ENCODE measurements at places on chromosomes 12 and 14. TPM values are rescaled to one million over a fixed set of nuclear protein-coding genes. Genes with fewer than 3 reads are reported as not detected.

Gene PALS1
- total RNA-seq = 17.4 TPM

Gene PAPLN
- 17.1 TPM for total RNA-seq

Gene EMP1
- 744 TPM for total RNA-seq

Gene PPP4R4
- total RNA-seq = 0.58 TPM

Gene GLS2
- 0.58 TPM for total RNA-seq

Gene TMEM179
- total RNA-seq = 0.53 TPM

Gene GPX2
- total RNA-seq = not detected

Gene REP15
- total RNA-seq = 2.0 TPM

Gene BCL7A
- 9.8 TPM for total RNA-seq

Gene WNT1
- total RNA-seq = not detected

Gene TCL1B
- total RNA-seq = not detected

Gene DHRS2
- total RNA-seq = not detected

Gene PPFIBP1
- 125 TPM for total RNA-seq

Gene HOXC13
- not detected for total RNA-seq

Gene GUCY2C
- total RNA-seq = not detected

Gene CCDC184
- total RNA-seq = 0.41 TPM

Gene PAX9
- total RNA-seq = 0.34 TPM

Gene L2HGDH
- 8.9 TPM for total RNA-seq

DNA sequence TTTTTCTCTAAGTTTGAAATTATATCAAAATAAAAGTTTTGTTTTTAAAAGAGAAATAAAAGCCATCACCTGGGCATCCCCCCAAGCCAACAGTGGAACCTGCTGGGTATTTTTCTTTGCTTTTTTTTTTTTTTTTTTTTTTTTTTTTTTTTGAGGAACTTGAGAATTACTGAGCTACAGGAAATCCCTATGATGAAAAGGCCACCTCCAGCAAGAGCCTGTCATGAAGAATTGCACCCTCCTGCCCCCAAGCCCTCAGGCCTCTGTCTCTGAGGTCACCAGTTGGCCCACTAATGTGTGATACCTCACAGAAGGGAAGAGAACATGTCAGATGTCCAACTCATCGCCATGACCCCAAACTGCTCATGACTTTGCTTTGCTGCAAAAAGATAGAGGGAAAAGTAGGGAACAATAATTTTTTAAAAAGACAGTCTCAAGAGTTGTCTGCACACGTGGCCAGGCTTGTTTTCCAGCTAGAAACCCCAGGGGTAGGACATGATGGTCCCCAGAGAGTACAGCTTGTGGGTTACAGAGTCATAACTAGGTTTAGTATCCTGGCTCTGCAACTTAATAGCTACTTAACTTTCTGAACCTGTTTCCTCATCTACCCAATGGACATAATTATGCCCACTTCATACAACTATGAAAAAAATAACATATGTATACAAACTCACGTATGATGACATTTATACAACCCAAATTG is 124.3 kb upstream of the EGLN3 start:
- no peak for DNase-seq

GRCh38 chr12:47080725-47081502 is 1.2 kb upstream of the AMIGO2 start:
- no peak for DNase-seq

DNA sequence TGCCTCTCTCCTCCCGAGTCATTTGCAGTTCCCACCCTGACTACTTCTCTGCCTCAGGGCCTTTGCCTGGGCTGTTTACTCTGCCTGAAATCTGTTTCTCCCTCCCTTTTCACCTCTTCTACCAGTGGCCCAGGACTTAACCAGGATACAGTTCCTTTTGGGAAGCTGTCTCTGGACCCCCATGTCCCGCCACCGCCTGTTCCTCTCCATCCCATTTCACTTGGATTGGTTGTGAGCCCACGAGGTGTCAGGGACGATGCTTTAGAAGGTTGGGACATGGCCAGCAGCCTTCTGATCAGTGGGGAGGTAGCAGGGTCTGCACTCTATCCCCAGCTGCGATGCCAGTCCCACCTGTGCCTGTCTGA is 51.8 kb downstream of the FAM222A start:
- no peak for DNase-seq

GRCh38 chr12:1844661-1845409 is 24.5 kb downstream of the LRTM2 start:
- DNase-seq = no peak

GRCh38 chr14:71583705-71584104 is 348.5 kb upstream of the RGS6 start:
- DNase-seq = no peak

DNA sequence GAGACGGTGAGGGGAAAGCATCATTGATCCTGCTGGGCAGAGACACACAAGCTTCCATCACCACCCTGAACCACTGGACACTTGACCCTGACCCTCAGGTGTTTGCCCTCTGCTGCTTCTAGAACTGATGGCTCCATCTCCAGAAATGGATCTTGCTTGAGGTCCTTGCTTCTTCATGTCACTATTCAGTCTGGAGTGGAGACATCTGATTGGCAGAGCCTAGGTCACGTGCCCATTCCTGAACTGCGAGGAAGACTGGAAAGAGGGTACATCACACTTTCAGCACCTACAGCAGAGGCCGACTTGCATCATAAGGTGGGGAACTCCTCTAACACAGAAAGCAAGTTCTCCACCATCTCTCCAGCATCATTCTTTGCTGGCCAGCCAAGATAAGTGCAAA is 106.7 kb upstream of the COCH start:
- DNase-seq = no peak

DNA sequence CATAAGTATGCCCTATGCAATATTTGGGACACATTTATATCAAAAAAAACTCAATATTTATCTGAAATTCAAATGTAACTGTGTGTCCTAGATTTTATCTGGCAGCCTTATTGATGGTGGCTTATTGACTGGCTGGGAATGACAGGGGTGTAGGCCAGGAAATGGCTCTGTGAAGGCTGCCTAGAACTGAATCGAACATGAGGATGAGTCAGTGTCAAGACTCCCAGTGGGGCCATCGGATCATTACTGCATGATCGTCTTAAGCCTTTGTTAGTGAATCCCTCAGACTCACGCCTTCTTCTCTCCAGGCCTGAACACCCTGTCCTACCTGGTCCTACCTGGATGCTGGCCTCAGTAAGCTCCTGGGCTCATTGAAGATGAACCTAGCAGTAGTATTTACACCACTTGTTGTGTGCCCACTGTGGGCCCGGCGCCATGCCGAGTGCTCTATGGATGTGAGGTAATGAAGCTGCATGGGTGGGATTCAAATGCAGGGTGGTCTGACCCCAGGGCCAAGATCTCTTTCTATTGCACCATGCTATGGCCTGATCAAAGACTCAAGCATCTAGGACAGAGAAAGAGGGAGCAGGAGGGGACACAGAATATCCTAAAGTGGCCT is 21.0 kb upstream of the FAIM2 start:
- DNase-seq = no peak

DNA sequence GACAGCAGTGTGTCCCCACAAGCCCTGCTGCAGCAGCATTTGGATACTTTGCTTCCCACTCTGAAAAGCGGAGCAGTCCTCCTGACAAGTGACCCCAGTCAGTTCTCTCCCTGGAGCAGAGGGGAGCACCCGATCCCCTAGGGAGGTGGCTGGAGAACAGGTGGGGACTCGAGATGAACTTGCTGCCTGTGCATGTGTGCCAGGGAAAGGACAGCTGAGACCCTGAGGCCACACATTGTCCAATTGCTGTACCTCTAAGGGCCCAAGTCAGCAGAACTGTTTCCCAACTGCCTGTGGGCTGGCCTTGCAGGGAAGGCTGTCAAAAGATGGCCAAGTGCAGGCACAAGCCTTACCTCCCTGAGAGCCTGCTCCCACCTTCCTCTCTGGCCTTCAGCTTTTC is 55.1 kb downstream of the IFT43 start:
- DNase-seq = no peak

DNA sequence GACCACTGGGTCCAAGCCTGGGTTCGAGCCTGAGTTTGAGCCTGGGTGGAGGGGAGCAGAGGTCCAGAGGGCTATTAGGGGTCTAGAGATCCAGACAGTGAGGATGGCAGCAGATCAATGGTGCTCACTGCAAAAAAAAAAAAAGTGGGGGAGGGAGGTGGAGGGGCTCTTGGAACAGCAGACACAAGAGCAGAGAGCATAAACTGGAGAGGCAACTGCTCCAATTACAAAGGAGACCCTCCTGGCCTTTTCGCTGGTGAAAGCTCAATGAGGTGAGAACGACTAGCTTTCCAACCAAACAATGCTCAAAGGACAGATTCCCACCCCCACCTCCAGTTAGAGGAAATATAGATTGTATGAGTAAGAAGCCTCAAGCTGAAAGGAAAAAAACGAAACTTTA is 124.2 kb upstream of the TSPAN8 start:
- DNase-seq = no peak

- DNase-seq = no peak
These were observed 77.3 kb upstream of the CNTN1 start for GRCh38 chr12:40614923-40615322.

DNA sequence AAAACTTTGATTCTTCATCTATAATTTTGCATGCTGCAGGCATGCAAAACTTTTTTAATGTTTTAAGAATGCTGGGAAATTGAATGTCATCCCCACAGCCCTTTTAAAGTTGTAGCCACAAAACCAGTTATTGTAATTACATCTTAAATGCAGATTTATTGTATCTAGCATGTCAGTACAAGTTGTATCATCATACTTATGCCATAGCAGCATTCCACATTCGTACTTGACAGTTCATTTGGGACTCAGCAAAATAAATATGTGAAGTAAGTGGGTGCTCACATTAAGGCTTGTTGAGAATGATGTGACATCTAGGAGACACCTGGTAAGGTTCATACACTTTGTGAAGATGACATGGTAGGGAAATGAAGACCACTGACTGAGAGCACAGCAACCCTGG is 44.0 kb upstream of the GZMB start:
- no peak for DNase-seq

- DNase-seq = no peak
These were observed 110.6 kb upstream of the AMIGO2 start for GRCh38 chr12:47190271-47190750.

- no peak for DNase-seq
These were observed 21.8 kb downstream of the MVK start for GRCh38 chr12:109595321-109595902.

GRCh38 chr14:36580856-36581831 is 1.3 kb downstream of the NKX2-8 start:
- DNase-seq = no peak

DNA sequence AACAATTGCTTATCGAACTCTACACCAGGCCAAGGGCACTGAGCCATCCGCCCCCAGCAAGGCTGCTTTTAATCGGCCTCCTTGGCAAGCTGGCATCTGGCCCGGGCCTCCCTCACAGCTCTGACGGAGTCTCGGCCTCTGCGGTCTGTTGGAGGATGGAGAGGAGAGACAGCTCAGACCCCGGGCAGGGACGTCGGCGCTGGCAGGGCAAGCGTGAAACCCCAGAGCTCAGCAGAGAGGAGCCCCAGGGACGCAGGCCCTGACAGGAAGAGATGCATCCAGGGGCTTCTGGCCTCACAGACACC is 17.5 kb downstream of the CAMKK2 start:
- peak; percentile 44 for DNase-seq

DNA sequence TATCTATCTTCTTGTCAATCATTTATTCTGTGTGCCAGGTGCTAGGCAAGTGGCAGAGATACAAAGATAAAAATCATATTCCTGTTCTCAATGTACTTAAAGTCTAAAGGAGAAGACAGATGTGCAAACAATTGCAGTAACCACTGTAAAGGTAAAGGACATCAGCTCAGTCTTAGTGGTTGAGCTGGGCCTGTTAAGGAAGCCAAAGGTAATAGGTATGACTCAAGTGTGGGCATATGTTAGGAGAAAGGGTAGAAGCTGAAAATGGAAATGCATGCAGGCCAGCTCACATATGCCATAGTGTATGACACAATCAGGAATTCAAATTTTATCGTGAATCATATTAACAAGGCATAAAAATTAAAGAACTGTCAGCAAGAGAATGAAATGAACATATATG is 49.8 kb downstream of the FAR2 start:
- no peak for DNase-seq

- DNase-seq = no peak
These were observed 5.1 kb downstream of the ARHGDIB start for GRCh38 chr12:14956024-14956891.

DNA sequence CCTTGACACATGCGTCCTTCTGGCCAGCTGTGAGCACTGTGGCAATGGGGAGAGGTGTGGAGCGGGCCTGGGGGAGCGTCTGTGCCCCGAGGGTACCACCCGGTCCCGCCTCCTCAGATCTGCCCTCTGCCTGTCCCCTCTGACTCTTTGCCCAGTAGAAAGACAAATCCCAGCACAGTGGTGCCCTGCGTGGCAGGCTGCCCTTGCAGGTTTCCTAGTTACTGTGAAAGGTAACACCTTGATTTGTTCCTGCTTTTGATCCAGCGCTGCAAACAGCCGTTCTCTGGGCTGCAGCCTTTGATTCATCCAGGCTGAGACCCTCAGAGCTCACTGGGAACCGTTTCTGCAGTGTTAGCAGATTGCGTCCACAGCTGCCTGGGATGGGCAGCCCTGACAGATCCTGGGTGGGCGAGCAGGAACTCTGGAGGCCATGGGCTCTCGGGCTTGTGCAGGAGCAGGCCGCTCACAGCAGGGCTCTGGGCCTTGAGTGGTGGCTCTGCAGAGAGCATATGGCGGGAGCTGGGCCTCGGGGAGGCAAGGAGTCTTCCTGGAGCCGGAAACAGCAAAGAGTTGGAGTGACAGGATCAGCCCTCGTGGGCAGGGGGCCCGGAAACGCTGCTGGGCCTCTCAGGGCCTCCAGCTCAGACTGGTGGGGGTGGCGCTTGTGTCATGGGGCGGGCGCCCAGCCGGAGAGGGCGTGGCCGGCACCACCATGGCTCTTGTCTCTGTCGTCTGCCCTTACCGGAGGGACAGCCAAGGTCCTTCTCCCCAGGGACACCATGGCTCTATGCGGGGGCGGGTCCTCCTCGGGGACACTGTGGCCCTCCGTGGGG is 16.6 kb downstream of the FBRSL1 start:
- peak; percentile 10 for DNase-seq

GRCh38 chr12:55700255-55701018 is 7.3 kb downstream of the ITGA7 start:
- no peak for DNase-seq

- no peak for DNase-seq
These were observed 8.4 kb downstream of the RAPGEF3 start for GRCh38 chr12:47750229-47750798.

GRCh38 chr12:90959032-90959431 is 4.1 kb upstream of the CCER1 start:
- DNase-seq = no peak

GRCh38 chr12:53513712-53514410 is 6.6 kb upstream of the NPFF start:
- DNase-seq = no peak

Measured in glomerular endothelial cell (primary cell).